ENCODE measurements at places on chromosomes 5 and 9.

- no peak for DNase-seq
Observed at GRCh38 chr5:135840959-135841358, 6.5 kb downstream of the SLC25A48 start.

DNA sequence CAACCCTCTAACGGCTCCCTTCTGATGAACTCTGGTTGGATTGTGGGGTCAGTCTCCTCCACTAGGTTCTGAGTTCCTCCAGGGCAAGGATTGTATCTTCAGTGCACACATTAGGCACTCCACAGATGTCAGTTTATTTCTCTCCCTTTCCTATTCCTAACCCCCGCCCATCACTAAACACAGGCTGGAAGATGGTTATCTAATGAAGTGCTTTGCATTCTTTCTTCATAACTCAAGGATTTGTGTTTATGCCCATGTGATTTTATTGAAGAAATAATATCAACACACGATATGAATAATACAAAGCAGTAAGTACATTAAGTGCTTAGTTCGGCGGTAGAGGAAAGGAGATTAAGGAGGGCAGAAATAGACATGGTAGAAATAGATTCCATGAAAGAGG, 4.4 kb upstream of the CREBRF start:
- DNase-seq = no peak

- no peak for DNase-seq
Observed at GRCh38 chr9:102069969-102070368, 331.5 kb upstream of the GRIN3A start.

GRCh38 chr9:128253991-128254346, 21.8 kb downstream of the GOLGA2 start:
- no peak for DNase-seq

DNA sequence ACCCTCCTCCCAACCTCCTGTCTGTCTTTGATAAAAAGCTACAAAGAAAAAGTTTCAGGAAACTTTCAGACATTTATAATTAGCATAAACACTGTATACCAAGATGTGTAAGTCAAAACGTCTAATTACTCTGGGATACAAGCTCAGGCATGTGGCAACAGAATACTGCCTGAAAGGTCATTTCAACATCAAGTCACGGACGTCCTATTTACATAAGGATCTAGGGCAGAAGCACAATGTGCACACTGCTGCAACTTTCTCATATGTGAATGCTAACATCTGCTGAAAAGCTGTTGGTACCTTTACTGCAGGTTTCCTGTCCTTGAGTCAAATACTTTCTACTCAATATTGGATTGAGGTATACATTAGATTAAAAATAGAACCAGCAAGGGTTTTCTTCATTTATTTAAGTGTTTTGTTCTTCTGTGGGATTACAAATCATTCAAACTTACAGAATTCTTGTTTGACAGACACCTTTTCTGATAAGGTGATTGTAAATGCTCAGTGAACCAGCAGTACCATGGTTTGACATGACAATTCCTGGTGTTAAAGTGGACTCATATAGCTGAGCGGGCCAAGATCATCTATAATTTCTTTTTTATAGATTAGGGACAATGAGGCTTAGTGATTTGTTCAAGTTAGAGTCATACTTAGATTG, 36.8 kb downstream of the ELL2 start:
- DNase-seq = no peak

DNA sequence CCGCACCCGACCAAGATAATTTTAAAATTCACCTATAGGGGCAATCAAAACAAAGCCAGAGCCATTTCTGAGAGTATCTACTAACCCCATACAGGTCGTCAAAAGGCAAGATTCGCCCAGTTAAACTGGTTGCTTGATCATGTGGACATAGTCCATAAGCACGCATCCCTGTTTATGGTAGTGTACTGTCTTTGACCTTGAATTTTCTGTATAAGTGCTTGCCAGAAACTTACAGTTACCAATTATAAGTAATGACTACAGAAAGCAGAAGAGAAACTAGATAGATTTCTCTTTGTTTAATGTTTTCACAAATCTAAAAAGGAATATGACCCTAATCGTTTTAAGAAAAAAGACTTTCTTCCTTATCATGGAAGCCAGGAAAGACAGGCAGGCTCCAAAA, 25.6 kb downstream of the SLC31A1 start:
- DNase-seq = no peak

DNA sequence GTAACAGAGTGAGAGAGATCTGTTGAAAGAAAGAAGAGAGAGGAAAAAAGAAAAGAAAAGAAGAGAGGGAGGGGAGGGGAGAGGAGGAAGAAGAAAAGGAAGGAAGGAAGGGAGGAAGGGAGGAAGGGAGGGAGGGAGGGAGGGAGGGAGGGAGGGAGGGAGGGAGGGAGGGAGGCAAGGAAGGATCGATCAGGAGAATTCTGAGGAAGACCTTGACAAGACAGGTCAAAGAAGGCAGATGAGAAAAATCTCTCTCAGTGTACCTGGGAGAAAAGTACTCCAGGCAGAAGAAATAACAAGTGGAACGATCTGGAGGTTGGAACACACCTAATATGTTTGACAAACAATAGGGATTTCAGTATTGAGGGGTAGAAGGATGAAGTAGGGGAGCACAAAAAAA, 64.6 kb upstream of the SUSD1 start:
- DNase-seq = no peak

Measured in lower leg skin (tissue), 4 donors.